ENCODE measurements at places on chromosomes 2 and 18.

GRCh38 chr2:54845094-54845493 is 121.6 kb downstream of the EML6 start:
- DNase-seq: no peak

DNA sequence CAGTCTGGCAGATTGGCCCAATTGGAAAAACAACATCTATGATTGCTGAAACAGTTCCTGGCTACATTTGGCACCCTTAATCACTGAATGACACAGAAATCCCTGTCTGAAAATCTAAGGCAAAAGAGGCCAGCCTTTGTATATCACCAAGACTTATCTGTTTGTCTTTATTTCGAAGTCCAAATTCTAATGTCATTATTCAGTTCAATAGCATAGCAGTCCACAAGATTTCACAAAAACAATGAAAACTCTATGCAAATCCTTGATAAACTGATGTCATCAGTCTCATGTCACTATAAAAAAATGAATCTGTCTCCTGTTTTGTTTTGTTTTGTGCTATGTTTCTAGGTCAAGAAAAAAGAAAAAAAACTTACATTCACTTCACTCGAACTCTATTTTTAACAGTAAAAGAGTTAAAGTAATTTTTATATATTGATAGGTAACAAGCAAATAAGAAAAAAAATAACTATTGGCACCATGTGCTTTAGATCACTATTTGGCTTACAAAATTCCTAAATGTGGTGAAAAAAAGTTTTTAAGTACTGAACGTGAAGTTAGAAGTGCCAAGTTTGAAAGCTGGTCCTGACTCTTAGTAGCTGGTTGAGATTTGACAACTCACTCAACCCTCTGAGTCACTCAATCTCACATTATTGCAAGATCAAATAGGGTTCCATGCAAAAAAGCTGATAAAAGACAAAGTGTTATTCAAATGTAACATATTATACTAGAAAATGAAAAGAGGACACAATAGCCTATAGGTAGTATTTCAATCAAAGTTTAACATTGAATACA is 359.3 kb downstream of the IRS1 start:
- no peak for DNase-seq

DNA sequence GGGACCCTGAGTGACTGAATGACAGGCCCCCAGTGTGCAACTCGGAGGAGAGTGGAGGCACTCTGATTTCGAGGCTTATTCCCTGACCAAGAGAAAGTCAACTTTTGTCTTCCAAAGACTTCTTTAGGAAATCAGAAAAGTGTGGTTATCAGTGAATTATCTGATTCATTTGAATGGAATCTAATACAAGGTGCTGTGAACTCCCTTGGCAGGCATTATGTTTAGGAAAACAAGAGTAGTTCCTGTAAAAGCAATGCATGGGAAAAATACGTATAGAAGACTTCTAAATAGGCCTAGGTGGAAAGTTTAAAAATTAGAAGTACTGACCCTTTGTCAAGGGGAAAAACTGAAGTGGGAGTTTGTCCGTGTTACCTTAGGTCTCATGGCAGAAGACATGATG is 269.4 kb downstream of the GBX2 start:
- no peak for DNase-seq

- DNase-seq: no peak
These were observed 92.5 kb downstream of the FHOD3 start for GRCh38 chr18:36389811-36390581.

- DNase-seq: no peak
These were observed 2003.8 kb upstream of the PIK3C3 start for GRCh38 chr18:39951142-39951720.

DNA sequence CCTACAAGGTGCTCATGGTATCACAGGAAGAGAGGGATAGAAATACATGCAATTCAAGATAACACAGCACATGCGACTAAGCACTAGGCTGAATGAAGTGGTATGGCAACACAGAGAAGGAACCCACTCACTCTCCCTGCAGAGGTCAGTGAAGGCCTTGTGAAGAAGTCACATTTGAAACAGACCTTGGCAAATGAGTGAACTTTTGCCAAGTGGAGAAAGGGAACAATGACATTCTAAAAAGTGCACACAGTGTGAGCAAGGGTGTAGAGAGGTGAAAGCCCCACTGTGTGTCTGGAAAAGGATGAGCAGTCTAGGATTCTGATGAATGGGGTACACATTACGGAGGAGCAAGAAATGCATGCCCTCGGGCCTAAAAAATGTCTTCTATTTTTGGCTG is 23.3 kb downstream of the KLF7 start:
- DNase-seq: no peak

- DNase-seq: no peak
These were observed 53.6 kb upstream of the CAB39 start for GRCh38 chr2:230658877-230659652.

GRCh38 chr2:27265536-27265870 is 2.7 kb upstream of the SLC30A3 start:
- no peak for DNase-seq

- DNase-seq: no peak
These were observed 85.5 kb upstream of the PGAP1 start for GRCh38 chr2:197011801-197012641.

GRCh38 chr2:7191932-7192331 is 274.7 kb downstream of the RNF144A start:
- DNase-seq: no peak

GRCh38 chr2:160156100-160156499 is 44.0 kb downstream of the ITGB6 start:
- no peak for DNase-seq

DNA sequence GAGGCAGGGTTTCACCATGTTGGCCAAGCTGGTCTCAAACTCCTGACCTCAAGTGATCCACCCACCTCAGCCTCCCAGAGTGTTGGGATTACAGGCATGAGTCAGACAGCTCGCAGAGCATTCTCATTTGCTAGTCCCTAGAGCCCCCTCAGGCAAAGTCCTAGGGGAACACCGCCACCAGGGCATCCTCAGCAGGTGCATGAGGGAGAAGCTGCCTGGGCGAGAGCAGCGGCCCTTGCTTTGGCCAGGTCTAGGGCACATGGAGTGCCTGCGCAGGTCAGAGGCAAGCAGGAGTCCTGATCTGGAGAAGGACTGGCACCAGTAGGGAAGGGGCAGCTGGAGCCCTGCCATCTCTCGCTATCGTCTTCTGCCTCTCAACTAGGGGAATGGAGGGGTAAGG is 32.4 kb downstream of the NGEF start:
- DNase-seq: no peak

- DNase-seq: no peak
These were observed 9.5 kb downstream of the RTTN start for GRCh38 chr18:70195852-70196434.

DNA sequence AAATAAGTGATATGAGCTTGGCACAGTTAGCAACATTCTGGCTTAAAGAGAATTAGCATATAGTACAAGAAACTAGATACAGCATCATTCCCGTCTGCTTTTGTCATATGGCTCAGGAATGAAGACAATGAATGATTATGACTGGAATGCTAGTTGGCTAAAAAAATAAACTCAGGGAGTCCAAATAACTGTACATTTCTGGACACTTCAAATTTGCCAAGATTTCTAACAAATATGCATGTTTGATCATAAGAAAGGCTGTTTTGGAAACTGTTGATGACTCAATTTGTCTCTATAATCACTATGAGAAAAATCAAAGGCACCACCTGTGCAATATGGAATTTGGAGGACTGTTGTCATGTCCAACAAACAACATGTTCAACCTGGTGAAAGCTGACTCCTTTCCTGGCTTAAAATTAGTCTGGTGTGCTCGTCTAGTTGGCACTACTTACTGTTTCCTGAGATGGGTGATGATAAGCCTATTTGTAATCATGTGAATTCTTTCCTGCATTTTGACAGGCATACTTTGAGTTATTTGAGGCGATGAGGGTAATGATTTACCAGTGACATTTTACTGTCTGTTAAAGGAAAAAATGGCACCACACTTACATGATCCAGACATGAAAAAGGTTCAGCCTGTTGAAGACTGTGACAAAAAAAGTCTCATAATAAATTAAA is 133.9 kb upstream of the CDH20 start:
- no peak for DNase-seq

DNA sequence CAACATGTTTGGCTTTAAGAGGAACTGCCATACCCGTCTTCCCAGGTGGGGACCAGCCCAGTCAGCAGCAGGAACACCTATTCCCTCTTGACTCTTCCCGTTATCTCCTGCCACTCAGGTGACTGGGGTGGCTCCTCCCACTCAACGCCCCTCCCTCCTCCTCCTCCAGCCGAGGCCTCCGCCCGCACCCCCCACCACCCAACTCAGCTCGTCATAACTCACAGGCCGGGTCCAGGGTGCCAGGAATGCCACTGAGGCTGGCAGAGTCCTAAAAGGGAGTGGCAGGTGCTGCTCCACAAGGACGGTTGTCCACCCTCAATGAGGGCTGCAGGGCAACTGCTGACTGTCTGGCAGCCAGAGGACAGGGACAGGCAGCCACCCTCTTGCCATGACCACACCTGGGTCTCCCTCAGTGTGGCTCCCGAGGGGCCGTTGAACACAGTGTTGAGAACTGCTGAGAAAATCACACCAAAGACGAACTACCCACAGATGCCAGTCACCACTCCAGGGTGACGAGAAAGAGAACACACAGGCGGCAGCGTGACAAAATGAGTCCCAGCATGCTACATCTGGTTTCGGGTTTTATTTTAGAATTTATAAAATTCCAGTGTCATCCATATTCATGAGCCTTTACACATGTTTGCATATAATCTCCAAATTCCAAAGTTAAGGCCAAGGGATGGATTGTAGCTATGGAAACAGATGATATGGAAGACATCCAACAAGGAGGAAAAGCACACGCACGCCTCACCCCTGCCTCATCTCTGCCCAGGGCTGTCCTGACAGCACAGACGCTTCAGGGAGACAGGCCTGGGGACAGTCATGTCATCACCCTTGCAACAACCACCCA is 38.5 kb downstream of the ANO7 start:
- DNase-seq: no peak

GRCh38 chr18:23365602-23366001 is 87.5 kb upstream of the RIOK3 start:
- no peak for DNase-seq

DNA sequence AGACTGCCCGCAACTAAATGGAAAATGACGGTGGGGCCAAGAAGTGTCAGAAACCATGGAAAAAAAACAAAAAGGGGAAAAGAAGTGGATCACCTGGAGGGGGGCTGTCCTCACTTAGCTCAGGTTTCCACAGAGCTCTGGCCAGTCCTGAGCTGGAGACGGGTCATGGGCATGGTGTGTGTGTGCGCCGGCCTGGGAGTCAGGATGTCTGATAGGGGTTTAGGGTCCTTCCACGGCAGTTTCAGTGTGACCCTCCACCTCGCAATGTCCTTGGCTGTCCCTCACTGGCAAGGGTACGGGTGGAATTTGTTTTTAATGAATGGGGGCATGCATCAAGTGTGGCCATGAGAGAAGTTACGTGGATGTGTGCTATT is 133.2 kb upstream of the MEIS1 start:
- no peak for DNase-seq

- DNase-seq: no peak
These were observed 4.7 kb upstream of the CXCR4 start for GRCh38 chr2:136122661-136123060.

GRCh38 chr2:47486841-47487497 is 84.0 kb downstream of the MSH2 start:
- no peak for DNase-seq

GRCh38 chr2:230903231-230904150 is 21.6 kb downstream of the GPR55 start:
- DNase-seq: no peak

- no peak for DNase-seq
These were observed 29.3 kb upstream of the CYP20A1 start for GRCh38 chr2:203209538-203209937.

Data from activated CD8-positive, alpha-beta memory T cell treated with anti-CD3 and anti-CD28 coated beads for 1 hour (primary cell).